Epithelial cell of esophagus (primary cell): ENCODE measurements at places on chromosomes 5 and 9.
A peak's percentile ranks its signal among the peaks of the same experiment; 100 is the strongest.

DNA sequence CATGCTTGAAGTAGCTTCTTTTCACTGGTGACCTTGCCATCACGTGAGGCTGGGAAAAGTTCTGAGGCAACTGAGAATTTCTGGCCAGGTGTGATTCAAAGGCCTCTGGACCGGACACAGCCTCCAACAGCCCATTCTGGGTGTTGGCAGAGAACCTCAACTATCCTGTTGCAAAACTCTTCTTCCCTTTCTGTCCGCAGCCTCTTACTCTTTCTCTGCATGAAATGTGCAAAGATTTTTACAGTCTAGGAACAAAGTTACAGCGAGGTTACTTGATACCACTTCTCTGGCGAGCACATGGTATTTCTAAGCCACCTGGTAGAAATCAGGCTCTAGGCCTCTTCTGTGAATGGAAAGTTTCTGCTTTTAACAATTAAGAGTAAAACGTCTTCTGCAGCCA, 79.2 kb downstream of the FREM1 start:
- no peak for DNase-seq

GRCh38 chr9:13443346-13444244, 164.1 kb upstream of the MPDZ start:
- no peak for DNase-seq

- DNase-seq: no peak
These were observed 107.4 kb upstream of the DMAC1 start for GRCh38 chr9:7906783-7907550.

- peak; percentile 29 for DNase-seq
These were observed 84.8 kb downstream of the TLE1 start for GRCh38 chr9:81604306-81605169.

GRCh38 chr9:129235931-129236331, 57.9 kb upstream of the IER5L start:
- DNase-seq: no peak

DNA sequence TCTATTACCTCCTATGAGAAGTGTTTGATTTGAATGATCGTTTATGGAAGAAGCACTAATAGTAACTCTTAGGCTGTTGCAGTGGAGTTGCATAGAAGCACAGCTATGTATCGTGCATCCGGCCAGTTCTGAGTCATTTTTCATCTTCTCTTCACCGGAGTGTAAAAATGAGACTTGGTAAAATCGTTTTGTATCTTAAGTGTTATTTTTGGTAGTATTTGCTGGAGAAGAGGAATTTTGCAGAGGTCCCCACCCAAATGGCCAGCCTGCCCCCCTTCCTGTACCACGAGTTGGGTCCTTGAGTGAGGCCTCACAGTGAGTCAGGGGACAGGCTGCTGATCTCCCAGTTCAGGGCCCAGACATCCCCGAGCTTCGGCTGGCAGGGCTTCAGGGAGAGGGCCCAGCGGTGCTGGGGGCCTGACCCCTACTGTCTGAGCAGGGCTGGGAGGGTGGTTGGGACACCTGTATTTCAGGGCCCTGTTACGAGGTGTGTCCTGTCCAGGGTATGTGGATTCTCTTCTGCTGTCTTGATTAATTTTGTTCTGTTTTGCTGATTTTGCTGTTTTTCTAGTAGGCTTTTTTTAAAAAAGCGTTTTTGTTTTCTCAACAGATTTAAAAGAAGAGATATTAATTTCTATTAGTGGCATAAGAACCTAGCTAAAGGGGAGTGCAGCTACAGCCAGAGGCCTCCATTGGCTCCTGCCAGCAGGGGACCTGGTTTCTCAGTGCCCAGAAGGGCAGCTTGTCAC, 210.8 kb downstream of the TRIO start:
- DNase-seq: no peak

DNA sequence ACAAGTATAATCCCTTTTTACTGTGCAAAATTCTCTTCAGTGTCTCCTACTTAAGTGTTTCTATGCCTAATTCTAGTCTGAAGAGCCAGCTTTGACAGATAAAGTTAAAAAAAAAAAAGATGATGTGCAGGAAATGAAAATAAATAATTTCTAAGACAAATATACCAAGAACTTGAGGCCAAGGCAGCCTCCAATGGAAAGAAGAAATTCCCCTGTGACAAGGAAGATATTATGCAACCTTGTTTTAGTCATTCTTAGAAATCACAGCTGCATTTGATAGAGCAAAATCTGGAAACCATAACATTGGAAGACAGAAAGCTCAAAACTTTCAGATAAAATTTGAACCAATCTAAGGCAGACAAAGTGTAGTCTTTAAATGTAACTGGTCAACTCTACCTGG, 375.9 kb upstream of the TLE4 start:
- DNase-seq: peak; percentile 38

DNA sequence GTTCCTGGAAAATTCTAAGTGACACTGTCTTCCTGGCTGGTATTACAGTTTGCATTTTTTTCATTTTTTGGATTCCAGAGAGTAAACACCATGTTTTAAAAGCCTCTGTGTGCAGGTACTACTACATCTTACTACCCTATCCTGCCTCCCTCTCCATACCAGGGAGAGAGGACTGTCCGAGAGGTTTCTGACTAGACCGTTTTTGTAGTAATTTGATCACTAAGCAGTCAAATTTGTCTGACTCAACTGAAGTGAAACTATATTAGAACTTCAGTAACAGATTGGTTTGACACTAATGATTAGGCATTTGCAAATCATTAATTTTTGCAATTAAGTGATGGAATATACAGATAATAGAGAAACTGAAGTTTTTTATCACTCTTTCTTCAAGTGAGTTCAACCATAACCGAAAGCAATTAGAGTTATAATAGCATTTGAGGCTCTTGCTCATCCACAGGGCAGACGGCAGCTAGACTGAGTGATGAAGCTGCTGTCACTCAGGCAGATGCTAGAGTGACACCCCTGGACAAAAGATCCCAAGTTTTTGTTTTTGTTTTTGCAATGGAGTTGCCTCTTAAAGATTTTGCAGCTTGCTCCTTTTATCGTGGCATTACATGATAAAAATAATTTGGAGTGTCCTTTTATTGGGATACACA, 44.3 kb downstream of the SMARCA2 start:
- no peak for DNase-seq

GRCh38 chr5:139394654-139395566, at the start of gene PROB1:
Gene PROB1, minus strand, starts transcription at chr5:139395104. Its CDS starts 23 bp downstream, at chr5:139395081.
- no peak for DNase-seq

DNA sequence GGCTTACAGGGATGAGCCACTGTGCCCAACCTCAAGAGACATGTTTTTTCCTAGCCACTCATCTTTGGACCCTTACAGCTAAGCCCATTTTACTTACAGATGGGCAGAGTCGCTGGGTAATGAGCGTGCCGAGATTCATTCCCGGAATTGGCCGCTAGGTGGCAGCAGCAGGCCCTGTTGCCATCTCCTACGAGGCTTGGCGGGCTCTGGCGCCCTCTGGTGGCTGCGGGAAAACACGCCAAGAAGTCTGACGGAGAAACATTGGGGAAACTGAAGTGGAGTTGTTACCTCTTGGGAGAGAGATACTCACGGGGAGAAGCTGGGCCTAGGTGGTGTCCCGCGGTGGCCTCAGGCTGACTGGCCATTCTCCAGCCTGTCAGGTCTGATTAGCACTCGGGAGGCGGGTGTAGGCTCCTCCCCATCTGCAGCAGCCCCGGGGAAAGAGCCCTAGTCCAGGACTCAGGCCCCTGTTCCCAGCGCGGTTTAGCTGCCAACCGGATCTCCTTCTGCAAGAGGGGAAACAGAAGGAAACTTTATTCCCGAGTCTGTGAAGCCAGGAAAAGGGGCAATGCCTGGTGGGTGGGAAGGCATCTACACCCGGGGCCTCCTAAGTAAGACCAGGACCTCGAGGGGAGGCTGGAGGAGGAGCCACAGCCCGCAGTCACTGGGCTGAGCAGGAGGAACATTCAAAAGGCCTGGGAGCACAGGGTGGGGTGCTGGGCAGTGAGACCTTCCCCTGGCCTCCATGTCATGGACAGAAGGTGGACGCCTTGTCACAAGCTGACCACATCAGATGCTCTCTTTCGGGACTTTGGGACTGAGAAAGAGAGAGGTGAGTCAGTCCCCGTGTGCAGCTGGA, 9.7 kb downstream of the PTGES2 start:
- DNase-seq: peak; percentile 85

DNA sequence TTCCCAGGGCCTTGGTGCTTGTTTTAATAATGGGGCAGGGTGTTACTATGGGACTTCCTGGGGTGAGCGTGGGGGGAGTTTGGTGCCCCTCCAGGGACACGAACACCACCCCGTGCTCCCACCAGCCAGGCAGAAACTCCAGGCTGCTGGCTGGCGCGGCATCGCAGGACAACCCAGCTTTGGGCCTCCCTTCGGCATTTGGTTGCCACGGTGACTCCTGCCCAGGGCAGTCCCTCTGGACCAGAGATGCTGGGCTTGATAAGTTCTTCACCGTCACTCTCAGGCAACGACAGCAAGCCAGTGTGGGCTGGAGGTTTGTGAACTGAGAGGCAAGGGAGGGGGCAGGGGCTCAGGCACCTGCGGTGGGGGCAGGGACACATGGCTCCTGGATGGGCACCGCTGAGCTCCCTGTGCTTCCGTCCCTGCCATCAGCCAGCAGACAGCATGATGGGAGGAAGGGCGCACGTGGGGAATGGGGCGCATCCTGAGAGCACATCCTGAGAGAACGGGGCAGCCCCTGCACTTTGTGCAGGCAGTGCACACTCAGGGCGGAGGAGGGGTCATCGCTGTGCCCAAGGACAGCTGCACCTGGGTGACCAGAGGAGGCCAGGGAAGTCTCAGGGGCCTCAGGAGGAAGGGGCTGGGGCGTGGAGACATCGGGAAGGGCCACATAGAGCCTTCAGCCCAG, 116.4 kb downstream of the RXRA start:
- peak; percentile 24 for DNase-seq

DNA sequence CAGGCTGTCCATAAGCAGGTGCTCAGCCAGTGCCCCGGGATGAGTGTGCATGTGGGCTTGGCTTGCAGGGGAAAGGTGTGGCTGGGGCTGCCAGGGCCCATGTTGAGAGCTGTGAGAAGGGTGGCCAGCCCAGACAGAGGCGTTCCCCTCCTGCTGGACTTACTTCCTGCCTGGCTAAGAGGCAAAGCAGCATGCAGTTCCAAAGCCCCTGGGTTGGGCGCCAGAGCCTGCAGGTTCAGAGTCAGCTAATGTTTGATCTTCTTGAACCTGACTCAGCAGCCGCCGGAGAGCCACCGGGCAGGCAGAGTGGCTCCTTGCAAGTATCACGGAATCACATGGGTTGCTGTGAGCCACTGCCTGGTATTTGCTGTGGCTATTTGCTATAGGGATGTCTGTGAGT, 168.4 kb upstream of the MAP1B start:
- DNase-seq: peak; percentile 83

DNA sequence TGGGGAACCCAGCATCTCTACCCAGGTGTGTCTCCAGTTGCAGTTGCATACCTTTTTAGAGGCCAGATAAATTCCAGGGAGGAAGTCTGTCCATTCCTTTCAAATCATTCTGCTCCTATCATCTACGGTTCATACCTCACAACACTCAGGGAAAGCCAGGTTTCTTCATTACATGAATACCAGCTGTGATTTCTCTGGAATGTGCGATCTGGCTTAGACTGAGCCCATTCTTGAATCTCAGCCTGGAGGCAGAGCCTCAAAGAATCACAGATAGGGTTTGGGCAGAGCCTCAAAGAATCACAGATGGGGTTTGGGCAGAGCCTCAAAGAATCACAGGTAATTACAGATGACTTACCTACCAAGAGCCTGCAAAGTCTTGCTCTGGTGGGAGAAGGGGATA, 7.2 kb downstream of the P4HA2 start:
- no peak for DNase-seq

- DNase-seq: no peak
These were observed 82.4 kb upstream of the ADAMTS2 start for GRCh38 chr5:179427676-179428056.

DNA sequence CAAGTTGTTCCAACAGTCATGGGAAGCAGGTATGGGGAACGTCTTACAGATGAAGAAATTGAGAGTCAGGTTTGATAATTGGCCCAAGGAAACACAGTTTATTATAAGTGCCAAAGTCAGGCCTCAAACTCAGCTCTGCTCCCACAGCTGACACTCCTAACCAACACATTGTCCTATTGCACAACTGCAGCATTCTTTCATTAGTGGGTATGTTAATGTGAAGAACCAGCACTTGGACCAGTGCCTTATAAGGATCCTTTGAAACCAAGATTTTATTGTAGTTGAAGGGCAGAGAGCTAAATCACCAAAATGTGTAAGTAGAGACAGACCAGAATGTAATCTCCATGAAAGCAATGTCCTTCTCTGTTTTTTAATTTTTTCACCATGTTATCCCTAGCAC, 56.1 kb downstream of the GRIA1 start:
- peak; percentile 39 for DNase-seq

DNA sequence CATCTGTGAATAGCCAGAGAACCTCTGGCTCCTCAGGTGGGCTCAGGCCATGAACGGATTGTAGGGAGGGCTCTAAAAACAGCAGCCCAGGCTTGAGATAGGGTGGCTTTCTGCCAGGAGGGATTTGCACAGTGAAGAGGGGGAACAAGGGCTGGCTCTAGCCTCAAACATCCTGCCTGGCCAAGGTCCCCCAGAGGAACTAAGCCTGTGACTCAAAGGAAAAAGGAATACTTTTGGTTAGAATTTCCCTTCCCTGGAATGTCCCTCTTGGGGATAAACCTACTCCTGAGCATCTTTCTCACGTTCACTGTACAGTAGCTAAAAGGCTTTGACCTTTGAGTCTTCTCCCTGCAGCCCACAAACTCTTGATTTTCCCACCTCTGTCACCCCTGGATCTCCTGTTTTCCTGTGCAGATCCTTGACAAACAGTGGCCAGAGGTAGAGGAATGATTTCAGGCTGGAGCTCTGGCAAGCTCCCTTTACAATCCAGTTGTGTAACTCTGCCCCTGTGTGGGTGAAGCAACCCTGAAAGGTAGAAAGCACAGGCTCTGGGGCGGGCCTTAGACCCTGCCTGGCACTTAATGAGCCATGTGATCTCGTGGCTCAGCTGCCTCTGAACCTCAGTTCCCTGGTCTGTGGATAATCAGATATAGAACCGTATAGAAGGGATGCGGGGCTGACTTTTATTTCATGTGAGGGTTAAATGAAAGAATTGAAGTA, 17.4 kb downstream of the SEC61B start:
- peak; percentile 11 for DNase-seq

- DNase-seq: no peak
These were observed 26.3 kb downstream of the LIFR start for GRCh38 chr5:38529955-38530646.

GRCh38 chr9:126395439-126396212, 69.0 kb downstream of the MVB12B start:
- peak; percentile 87 for DNase-seq

DNA sequence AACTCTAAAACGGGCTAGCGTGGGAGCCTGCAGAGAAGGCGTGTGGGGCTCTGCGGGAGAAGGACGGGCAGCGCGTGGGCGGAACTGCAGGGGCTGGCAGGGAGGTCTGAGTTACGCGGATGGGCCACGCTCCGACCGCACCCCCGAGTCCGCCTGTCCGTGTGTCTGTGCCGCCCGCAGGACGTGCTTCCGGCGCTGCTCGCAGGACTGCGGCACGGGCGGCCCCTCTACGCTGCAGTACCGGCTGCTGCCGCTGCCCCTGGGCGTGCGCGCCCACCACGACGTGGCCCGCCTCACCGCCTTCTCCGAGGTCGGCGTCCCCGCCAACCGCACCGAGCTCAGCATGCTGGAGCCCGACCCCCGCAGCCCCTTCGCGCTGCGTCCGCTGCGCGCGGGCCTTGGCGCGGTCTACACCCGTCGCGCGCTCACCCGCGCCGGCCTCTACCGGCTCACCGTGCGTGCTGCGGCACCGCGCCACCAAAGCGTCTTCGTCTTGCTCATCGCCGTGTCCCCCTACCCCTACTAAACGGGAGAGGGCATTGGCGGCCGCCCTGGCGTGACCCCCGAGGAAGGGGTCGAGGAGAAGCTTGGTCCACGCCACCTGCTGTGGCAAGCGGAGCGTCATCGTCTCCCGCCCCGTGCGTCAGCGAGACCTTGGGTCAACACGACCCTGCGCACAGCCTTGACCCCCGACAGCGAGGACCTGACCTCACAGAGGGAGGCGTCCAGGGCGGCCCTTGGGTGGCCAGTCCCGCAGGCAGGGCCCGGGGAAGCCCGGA, 11.4 kb upstream of the ASS1 start:
- DNase-seq: peak; percentile 44
